ENCODE measurements at places on chromosomes 7 and 10. TPM values are rescaled to one million over a fixed set of nuclear protein-coding genes. Genes with fewer than 3 reads are reported as not detected.

SPDYE1 gene
- not detected for total RNA-seq

GRCh38 chr7:132953468-132953867, 128.4 kb downstream of the CHCHD3 start:
- no peak for DNase-seq

- DNase-seq: no peak
These were observed 7.7 kb downstream of the BBS9 start for GRCh38 chr7:33137103-33137502.

DNA sequence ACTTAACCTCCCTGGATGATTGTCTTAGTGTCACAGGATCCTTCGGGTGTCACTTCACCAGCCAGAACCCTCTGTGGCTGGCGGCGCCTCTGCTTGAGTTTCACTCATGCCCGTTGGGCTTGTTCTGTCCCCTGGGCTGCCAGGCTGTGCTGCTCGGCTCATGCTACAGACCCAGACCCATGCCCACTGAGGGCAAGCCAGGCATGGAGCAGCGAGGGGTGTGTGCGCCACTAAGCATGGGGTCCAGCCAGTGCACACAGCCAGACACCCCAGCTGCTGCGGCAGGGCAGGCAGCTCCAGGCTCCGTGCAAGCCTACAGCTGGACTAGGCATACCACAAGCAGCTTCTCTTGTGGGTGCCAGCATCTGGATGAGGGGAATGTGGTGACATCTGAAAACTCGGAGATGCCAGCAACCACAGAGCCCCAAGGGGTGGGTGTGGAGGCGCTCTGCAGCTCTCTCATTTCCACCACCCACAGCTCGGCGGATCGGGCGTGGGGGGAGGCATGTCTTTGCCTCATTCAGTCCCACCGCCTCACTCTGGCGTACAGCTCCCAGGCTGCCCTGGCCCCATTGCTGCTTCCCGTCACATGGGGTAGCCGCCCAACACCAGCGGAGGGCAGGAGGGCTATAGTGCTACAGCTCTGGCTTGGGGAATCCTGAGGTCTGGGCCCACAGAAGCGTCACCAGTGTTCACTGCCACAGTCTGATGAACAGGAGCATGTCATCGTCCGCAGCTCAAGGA, 269.6 kb upstream of the LRGUK start:
- DNase-seq: no peak

GRCh38 chr10:132551093-132551807, 13.7 kb downstream of the INPP5A start:
- no peak for DNase-seq

DNA sequence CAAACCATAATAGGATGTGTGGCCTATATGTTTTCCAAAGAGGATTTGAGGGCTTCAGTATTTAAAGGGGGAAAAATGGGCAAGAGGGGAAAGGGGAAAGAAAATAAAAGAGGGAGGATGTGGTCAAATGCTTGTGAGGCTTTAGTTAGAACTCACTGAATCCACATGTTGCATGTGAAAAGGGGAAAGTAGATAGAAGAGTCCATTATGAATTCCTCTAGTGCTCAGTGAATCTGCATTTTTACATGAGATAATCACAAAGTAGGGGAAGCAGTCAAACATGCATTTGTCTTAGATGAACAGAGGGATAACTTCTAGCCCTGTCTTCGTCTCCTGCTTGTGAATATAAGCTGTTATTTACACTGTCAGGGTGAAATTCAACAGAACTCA, 24.6 kb upstream of the AKAP9 start:
- no peak for DNase-seq

GRCh38 chr7:30634193-30634626, 39.5 kb downstream of the GARS1 start:
- no peak for DNase-seq

DNA sequence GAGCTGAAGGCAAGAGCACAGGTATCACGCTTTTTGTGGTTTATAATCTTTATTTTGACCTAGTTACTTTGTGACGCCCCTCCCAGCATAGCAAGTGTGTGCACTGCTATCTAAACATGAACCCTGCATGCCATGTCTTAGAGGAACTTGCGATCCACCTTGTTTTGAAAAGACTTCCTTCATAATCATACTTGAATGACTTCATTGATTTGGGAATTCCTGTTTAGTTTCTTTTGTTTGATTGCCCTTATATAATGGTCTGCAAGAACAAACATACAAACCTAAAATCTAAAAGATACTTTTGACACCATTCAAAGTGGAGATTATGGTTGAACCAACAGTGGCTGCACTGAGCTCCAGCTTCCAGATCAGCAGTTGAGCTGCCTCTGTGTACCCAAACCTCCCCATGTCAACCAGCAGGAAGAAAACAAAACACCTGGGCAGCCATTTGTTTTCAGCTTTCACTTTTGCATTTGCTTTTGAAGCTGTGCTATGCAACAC, 132.6 kb downstream of the CELF2 start:
- no peak for DNase-seq

- DNase-seq: no peak
These were observed 3.5 kb upstream of the RGS10 start for GRCh38 chr10:119546009-119546408.

DNA sequence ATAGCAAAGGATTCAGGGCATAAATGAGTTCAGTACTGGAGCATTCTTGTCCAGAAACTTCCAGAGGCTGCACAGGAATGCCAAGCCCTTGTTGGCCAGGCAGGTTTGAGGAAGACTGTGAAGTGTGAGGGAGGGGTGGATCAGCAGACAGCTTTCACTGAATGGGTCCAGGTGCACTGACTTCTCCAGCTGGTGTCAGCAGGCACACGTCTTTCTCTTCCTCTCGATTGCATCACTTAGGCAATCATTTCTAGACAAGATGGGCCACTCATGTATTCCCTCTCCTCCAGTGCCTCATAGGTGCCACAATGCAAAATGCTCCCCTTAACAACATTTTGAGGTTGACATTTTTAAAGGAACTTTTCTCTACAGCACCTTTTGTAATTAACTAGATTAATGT, 15.6 kb upstream of the PLEKHS1 start:
- no peak for DNase-seq

GPER1 gene
- not detected for total RNA-seq

PRPS1L1 gene
- total RNA-seq: not detected

PLA2G12B gene
- total RNA-seq: not detected

OR6V1 gene
- not detected for total RNA-seq

GRCh38 chr10:19788075-19788686, 28.1 kb upstream of the PLXDC2 start:
- DNase-seq: no peak

DNA sequence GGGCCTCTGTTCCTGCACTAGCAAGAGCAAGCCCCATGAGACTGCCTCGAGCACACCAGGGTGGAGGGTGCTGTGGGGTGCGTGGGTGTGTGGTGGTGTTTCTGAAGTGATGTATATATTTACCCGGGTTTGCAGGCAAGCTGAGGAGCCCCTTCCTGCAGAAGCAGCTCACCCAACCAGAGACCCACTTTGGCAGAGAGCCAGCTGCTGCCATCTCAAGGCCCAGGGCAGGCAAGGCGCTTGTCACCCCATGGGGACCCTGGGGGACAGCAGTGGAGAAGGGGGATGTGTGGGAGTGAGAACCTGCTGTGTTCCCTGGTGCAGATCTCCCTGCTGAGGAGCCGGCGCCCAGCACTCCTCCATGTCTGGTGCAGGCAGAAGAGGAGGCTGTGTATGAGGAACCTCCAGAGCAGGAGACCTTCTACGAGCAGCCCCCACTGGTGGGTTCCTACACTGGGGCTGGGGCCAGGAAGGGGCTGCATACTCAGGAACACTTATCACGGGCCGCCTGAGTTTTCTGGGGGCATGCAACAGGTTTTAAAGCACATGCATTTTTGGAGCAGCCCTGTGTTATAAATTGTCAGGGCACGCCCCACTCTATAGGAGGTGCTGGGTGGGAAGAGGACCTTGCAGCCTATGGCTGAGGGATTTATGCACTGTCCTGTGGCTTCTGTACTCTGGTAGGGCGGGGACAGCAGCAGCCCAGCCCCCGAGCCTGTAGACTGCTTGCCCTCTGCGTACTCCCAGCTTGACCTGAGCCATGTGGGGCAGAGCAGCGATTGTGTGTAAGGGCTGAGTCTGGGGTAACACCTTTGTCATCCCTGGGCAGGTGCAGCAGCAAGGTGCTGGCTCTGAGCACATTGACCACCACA, 5.9 kb downstream of the PGAM2 start:
- no peak for DNase-seq

DNA sequence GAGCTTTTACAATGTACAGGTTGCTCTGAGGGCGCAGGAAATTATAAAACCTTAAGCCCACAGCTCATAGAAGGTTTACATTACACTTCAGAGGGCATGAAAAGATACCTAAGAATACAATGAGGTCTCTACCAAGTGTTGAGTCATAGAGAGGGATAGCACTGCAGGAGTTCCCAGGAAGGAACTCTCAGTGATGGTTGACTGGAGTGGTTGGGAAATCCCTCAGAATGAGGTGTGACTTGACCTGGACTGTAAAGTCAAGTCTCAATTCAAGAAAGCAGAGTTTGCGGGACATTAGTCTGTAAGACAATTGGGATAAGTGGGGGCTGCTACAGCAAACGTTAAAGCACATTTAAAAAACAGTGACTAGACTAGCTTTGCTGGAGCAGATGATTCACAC, 21.9 kb downstream of the TNKS2 start:
- DNase-seq: no peak

HK1 gene
- total RNA-seq: 53.1 TPM

- DNase-seq: no peak
These were observed 32.8 kb upstream of the FAM20C start for GRCh38 chr7:159370-160270.

MYL7 gene
- not detected for total RNA-seq

PLXNA4 gene
- not detected for total RNA-seq

- DNase-seq: no peak
These were observed 808 bp downstream of the C10orf71 start for GRCh38 chr10:49299816-49300139.

VIPR2 gene
- not detected for total RNA-seq

MSMB gene
- not detected for total RNA-seq

DNA sequence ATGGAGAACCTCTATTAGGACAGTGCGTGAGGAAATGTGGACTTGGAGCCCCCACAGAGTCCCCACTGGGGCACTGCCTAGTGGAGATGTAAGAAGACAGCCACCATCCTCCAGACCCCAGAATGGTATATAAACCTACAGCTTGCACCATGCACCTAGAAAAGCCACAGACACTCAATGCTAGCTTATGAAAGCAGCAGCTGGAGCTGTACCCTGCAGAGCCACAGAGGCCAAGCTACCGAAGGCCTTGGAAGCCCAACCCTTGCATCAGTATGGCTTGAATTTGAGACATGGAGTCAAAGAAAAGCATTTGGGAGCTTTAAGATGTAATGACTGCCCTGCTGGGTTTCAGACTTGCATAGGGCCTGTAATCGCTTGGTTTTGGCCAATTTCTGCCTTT, 361.3 kb downstream of the ZNF248 start:
- DNase-seq: no peak

URGCP gene
- 20.4 TPM for total RNA-seq

DNA sequence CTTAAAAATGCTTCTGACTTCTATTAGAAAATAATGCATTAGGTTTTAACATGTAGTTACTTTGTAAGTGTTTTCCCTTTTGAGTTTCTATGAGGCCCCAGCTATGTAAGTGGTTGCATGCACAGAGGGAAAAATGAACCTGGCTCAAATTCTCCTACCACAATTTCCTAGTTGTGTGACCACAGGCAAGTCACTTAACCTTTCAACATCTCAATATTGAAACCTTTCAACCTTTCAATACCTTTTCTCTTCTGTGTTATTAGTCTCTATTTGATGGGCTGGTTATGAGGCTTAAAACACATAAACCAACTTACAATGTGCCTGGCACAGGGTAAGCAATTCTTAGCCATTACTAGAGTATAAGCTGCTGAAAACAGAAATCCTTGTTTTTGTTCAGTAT, 203.0 kb downstream of the KCND2 start:
- DNase-seq: no peak

GRCh38 chr7:76310102-76310957, 7.9 kb downstream of the HSPB1 start:
- no peak for DNase-seq

CYP3A7 gene
- total RNA-seq: not detected

TDRD1 gene
- not detected for total RNA-seq

GRCh38 chr7:18647582-18647981, 152.0 kb downstream of the HDAC9 start:
- DNase-seq: no peak

GRCh38 chr7:142587578-142588191, 161.6 kb upstream of the PRSS1 start:
- no peak for DNase-seq

CDK13 gene
- total RNA-seq: 63.9 TPM

ZCWPW1 gene
- total RNA-seq: 1.2 TPM

DNA sequence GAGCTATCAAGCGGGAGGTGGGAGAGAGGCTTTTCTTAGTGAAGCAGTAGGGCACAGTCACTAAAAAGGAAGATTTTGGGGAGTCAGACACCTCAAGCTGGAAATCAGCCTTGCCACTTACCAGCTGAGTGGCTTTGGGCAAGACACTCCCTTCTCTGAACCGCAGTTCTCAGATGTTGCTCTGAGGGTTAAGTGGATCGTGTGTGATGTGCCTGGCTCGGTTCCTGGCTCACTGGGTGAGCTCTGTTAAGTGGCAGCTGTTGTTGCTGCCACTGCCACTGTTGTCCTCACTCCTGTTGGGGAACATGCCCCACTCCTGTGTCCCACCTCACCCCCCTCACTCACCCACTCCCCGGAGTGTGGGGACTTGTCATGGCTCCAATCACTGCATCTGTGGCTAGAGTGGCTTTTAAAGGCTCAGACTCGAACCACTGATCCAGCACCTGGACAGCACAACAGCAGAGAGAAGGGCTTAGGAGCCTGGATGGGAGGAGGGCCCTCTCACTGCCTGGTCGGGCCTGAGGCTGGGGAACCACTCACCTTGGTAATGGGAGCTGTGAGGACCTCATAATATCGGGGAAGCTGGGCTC, 20.0 kb downstream of the PYROXD2 start:
- DNase-seq: no peak

DNA sequence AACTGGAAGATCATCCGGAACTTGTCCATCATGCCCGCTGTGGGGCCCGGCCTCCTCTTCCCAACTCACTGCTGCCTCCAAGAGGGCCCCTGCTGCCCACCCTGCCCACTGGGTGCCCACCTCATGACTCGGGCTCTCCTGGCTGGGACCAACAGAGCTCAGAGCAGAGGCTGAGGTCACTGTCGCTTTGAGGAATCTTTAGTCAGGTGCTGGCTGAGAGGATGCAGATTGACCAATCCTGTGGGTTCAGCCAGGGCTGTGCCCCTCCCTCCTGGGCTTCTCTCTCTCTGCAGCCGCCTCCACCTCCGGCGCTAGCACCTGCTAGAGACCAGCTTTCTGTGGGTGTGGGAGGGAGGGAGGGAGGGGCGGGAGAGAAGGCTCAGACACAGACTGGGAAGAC, at the start of gene CALHM1:
TSS of gene CALHM1 (minus strand) at position 181 of the 400 bp plus-strand sequence. CDS start at position 32, 149 bp downstream.
- no peak for DNase-seq

PTF1A gene
- total RNA-seq: not detected

ANKRD30A gene
- not detected for total RNA-seq

PIP gene
- not detected for total RNA-seq

GRCh38 chr7:6153646-6154541, 118.5 kb downstream of the CYTH3 start:
- no peak for DNase-seq

GRCh38 chr10:133308421-133309099, at the start of the genes TUBGCP2 and ZNF511:
TSS of gene TUBGCP2 (minus strand) at chr10:133308872. CDS start at chr10:133302941, 5,931 bp downstream.
TSS of gene ZNF511 (plus strand) at chr10:133308914. CDS start at chr10:133308944, 30 bp downstream.
- DNase-seq: peak; percentile 86

- no peak for DNase-seq
These were observed 111.0 kb upstream of the JAZF1 start for GRCh38 chr7:28291559-28291958.

GRCh38 chr10:103966671-103967447, at the start of gene SLK:
TSS of gene SLK (plus strand) at chr10:103967140. CDS start at chr10:103967746, 606 bp downstream.
- DNase-seq: peak; percentile 80
